Urothelium cell line (cell line): ENCODE measurements at places on chromosomes 1 and 21.
A peak's percentile ranks its signal among the peaks of the same experiment; 100 is the strongest.

GRCh38 chr1:75630004-75630594, 19.2 kb upstream of the SLC44A5 start:
- DNase-seq: no peak

- peak; percentile 8 for DNase-seq
Observed at GRCh38 chr1:190436615-190437014, 41.0 kb downstream of the BRINP3 start.

GRCh38 chr1:176854121-176854520, 310.4 kb downstream of the ASTN1 start:
- DNase-seq: no peak

DNA sequence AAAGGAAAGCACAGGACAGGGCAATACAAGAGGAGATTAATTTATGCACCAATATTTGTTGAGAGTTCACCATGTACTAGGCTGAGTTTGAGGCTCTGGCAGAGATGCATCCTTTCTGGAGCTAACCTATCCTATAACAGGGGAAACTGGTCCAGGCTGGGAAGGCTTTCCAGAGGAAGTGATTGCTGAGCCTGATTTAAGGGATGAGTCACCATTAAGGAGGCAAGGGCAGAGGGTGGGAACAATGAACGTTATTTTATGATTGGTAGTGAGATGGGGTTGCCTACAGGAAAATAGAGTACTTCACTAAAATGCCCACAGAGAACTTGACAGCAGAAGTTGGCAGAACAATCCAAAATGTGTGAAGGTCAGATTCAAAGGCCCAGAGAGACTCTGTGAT, 141.4 kb downstream of the PLPP3 start:
- DNase-seq: peak; percentile 27

DNA sequence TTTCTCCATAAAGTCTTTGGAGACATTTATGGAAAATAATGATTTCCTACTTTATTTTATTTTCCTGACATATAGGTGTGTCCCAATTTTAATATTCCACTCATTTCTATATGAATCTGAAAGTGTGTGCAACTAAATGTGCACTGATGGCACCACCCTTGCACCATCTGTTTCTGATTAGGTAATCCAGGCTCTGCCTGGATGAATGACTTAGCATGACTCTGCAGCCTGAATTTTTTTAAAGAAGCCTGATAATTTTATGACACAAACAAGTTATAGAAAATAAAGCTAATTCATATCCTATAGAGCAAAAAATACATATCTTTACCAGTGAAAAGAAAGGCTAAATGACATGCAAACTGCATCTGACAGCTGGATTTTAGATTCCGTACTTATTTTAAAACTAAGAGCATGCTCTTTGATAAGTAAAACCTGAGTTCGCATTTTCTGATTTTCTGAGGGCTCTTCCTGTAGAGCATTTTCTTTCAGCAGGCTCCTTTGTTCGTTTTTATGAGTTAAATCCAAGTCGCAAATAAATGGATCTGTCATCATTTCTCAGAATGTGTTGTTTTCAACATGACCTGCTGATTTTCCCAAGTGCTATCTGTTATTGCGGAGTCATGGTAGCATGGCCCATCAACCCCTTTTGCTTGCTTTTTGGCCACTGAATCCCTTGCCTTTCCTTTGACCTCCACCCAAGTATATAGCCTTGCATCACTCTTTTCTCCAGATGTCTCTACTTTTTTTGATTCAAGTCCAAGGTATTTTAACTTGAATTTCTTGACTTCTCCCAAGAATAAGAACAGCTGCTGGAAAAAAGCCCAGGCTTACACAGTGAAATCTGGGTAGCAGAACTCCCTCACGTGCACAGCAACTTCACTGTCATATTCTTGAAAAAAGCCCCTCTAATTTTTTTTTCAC, 52.8 kb upstream of the LYPLAL1 start:
- no peak for DNase-seq

DNA sequence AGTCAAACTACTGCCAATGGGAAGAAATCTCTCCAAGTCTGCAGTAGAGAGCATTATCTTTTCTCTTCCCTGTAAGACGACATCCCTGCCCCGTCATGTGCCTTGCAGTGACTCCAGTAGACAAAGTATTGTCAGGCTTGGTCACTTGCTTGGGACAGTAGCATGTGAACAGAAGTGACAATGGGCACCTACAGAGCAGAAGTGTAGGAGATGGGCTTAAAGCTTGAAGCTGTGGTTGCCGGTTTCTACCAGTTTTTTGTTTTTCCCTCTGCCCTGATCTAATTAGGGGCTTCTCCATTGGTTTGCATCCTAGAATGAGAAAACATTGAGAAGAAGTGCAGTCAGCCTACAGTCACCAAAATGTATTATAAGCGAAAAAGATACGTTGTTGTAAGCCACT, 12.7 kb downstream of the F3 start:
- no peak for DNase-seq

- peak; percentile 81 for DNase-seq
Observed at GRCh38 chr1:155324717-155325602, 4.3 kb downstream of the RUSC1 start.

- DNase-seq: peak; percentile 83
Observed at GRCh38 chr1:24683713-24684162, 40.6 kb downstream of the SRRM1 start.

- DNase-seq: peak; percentile 87
Observed at GRCh38 chr21:17848228-17848627, 29.1 kb upstream of the C21orf91 start.
